CD4-positive, CD25-positive, alpha-beta regulatory T cell (primary cell): ENCODE measurements at places on chromosomes 7 and 10. TPM values are rescaled to one million over a fixed set of nuclear protein-coding genes. Genes with fewer than 3 reads are reported as not detected.

DNA sequence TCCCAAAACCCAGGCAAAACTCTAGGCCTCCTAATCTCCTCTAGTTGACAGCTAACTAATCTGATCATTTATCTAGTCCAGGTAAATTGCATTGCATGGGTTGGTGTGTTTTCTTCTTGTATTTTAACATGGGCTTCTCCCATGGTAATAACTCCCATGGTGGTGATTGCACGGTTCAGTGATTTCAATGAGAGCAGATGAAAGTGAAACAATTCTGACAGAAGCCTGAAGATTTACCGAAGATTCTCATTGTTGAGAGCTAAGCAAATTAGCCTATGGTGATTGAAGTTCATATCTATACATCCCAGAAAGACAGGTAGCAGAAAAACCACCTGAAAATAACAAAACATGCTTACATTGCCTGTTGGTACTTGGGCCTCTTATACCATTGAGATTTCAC, 26.6 kb upstream of the LIPN start:
- peak; percentile 20 for DNase-seq

Gene SFTPD
- total RNA-seq: not detected

Gene GPRIN2
- not detected for total RNA-seq

- no peak for DNase-seq
Measured at GRCh38 chr7:139634087-139634486, 110.6 kb downstream of the CLEC2L start.

GRCh38 chr10:122056431-122057094, 67.6 kb downstream of the TACC2 start:
- no peak for DNase-seq

Gene CPEB3
- 4.4 TPM for total RNA-seq

Gene TMEM229A
- total RNA-seq: not detected

Gene SGCE
- total RNA-seq: 1.5 TPM

- no peak for DNase-seq
Measured at GRCh38 chr7:83695128-83695960, 46.4 kb upstream of the SEMA3E start.

Gene NFE2L3
- 10.9 TPM for total RNA-seq

DNA sequence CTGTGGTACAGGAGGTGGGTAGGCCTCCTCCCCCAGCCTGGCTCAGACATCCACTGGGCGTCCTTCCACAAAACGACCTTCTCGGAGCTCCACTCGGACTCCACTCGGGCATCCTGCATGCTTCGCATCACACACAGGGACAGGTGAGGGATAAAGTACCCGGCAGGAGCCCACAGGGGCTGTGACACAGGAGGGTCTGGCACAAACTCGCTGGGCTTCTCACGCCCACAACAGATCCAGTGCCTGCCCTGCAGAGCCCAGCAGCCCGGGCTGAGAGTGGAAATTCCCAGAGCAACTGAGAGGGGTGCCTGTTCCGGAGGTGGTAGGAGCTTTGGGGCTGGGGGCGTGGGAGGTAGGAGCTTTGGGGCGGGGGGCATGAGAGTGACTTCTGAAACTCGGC, 108.4 kb downstream of the MKI67 start:
- no peak for DNase-seq

GRCh38 chr7:27171637-27172314, 2.3 kb downstream of the HOXA10 start:
- DNase-seq: no peak
